T-cell (primary cell): ENCODE measurements at places on chromosomes 3 and 15.
A peak's percentile ranks its signal among the peaks of the same experiment; 100 is the strongest.

DNA sequence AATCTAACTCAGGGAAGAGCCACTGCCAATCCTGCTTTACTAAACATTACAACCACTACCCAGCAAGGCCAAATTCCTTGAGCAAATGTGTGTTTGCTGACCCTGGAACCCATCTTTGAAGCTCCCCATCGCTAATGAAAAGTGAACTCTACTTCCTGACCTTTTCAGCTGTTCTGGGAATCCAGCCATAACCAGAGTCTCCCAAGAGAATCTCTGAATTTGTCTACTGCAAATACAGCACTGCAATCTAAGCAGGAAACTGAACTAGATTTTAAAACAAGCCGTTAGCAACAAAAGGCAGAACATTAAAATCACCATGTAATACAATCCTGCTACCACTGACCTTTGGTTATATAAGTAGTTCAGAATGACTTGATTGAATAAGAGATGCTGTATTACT is 309.2 kb downstream of the MAGI1 start:
- no peak for DNase-seq

GRCh38 chr15:38688761-38689160 is 124.1 kb upstream of the RASGRP1 start:
- DNase-seq, result no peak

GRCh38 chr3:52046186-52046901 is 10.0 kb downstream of the DUSP7 start:
- no peak for DNase-seq

DNA sequence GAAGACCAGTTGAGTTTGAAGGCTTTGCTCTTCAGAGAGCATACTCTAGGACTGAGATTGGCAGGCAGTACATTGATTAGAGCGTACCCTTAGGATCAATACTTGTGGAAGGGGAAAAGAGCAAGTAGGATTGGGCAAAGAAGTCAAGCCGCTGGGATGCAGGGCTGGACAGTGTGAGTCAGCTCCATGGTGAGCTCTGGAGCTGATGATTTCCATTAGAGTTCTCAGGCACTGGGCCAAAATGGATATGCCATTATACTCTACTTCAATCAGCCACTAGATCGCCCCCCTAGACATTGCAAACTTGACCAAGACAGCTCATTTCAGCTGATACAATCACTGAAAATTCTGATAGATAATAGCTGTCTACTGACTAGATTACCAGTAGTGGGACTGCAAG is 432.7 kb upstream of the ALCAM start:
- no peak for DNase-seq

DNA sequence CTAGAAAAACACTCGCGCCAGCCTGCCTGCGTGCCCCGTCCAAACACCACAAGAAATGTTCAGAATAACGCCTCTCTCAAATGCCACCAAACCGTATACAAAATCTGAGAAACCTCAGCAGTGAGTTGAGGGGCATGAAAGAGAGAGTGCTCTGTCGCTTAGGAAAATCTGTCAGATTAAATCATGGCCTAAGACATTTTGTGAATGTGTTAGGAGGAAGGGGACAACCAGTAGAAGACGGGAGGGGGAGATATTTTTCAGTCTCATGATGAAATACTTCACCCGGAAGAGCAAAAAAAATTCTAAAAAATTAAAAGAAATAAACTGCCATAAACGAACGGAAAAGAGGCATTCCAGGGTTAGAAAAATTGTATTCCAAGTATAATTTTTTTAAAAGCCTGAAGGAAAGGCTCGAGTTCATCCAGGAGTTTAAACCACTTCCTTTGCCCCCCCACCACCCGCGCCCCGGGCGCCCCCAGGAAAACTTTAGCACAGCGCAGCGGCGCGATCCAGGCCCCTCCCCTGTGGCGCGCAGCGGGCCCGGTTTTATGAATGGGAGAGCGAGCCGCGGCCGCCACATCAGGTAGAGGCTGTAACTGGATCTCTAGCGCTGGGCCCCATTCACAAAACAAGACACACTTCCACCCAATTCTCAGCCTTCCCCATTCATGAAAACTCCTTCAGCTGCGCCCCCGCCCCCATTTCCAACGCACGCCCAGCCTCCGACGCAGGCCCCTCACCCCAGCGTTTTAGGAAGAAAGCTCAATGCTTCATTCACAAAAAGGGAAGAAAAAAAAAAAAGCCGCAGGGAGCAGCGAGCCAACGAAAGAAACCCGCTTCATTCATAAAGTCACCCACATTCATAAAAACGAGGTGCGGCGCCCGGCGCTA is 1.4 kb downstream of the ETV5 start:
- DNase-seq, result peak; percentile 20

DNA sequence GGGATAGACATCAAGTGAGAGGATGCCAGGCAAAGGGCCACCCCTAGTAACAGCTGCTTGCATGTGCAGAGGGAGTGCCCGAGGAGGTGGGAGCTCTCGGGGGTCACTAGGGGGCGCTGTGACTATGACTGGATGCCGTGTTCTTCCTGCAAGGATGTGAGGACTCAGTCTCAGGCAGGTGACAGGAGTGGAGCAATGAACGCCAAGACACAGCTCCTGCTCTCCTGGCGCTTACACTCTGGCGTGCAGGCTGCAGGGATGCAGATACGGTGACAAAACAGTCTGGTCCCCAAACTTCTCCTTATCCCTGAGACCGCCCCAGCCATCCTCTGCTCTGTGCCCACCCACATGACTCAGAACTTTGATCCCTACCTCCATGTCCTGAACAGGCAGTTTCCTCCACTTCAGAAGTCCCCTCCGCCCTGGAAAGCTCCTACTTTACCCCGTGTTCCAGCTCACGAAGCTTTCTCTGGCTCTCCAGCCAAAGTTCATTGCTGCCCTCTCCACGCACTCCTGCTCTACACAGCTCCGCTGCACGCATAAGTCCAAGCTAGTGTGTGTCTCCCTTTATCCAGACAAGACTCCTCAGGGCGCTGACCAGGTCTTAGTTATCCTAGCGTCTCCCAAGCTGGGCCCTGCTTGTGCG is 14.7 kb downstream of the RHOV start:
- peak; percentile 63 for DNase-seq

GRCh38 chr15:89502867-89503595 is 6.6 kb upstream of the RHCG start:
- no peak for DNase-seq

DNA sequence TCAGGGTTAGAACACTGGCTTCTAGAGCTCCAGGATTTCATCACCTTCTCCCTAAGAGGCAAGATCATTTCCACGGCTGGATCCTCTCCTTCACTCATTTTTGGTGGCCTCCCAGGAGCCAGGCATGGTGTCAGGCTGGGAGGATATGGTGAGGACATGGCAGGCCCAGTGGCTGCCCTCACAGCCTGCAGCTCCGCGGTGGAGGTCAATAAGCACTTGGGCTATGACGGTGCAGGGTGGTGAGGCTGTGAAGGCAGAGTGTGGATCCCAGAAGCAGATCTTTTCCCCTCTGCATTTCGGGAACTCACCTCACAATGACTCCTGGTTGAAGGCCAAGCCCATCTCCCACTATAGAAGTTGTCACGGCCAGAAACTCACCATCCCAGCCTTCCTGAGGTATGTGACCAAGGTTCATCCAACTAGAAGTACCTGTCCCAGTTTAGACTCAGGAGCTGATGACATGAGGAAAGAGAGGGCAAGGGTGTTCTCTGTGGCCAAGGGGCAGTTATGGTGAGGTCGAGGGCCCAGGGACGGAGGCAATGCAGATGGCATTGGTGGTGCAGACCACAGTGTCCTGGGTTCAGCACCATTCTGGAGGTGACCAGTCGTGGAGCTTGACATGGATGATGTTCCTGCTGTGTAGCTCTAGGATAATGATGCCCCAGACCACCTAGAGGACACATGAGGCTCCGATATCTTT is 100.1 kb upstream of the SMAD3 start:
- no peak for DNase-seq

- no peak for DNase-seq
Measured at GRCh38 chr3:72999951-73000350, 3.3 kb downstream of the PPP4R2 start.

GRCh38 chr3:178669758-178670157 is 133.5 kb downstream of the KCNMB2 start:
- no peak for DNase-seq

DNA sequence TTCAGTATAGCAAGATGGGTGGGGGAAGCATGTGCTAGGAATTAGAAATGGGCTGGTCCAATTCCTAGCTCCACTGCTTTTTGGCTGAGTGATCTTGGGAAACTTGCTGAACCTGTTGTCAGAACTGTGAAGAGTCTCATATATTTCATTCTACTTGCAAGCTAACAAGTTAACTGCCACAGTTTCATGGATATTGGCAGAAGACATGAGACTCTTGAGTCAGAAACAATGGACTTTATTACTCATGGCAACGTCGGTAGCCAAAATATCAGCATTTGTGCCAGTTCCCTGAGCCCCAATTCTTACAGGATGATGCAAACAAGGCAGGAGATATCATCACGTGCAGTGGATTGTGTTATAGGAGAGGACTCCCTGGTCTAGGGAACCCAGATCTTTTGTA is 26.6 kb upstream of the PLAAT1 start:
- no peak for DNase-seq

DNA sequence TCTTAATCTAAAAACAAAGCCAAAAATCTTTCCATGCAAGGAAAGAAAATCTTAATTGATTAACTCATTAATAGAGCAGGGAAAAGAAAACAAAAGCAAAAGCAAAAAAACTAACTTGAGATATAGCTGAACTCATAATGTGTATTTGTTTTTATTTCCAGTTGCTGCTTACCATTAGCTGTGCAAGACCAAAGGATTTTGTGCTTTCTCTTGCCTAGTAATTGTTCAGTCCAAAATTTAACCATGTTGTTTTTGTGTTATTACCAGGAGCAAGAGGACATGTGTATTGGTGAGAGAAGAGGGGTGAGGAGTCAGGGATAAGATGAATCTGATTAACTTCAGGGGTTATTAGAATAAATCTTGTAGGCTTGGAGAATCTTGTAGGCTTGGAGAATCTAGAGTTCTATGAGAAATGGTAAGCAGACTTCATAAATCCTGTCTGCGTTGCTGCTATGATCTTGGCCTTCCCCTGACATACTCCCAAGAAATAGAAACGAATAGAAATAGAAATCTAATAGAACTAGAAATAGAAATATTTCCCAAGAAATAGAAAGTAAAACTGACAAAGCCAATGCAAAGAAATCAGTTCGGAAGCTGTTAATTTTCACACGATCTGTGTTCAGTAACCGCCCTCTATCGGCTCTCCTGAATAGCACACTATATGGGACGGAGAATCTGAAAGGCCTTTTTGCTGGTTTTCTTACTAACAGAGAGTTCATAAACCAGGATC is 72.6 kb upstream of the TNFSF10 start:
- DNase-seq, result no peak

- DNase-seq, result no peak
Measured at GRCh38 chr3:12583280-12583679, 26.4 kb downstream of the MKRN2 start.

GRCh38 chr3:35385271-35385670 is 254.1 kb upstream of the ARPP21 start:
- DNase-seq, result no peak

DNA sequence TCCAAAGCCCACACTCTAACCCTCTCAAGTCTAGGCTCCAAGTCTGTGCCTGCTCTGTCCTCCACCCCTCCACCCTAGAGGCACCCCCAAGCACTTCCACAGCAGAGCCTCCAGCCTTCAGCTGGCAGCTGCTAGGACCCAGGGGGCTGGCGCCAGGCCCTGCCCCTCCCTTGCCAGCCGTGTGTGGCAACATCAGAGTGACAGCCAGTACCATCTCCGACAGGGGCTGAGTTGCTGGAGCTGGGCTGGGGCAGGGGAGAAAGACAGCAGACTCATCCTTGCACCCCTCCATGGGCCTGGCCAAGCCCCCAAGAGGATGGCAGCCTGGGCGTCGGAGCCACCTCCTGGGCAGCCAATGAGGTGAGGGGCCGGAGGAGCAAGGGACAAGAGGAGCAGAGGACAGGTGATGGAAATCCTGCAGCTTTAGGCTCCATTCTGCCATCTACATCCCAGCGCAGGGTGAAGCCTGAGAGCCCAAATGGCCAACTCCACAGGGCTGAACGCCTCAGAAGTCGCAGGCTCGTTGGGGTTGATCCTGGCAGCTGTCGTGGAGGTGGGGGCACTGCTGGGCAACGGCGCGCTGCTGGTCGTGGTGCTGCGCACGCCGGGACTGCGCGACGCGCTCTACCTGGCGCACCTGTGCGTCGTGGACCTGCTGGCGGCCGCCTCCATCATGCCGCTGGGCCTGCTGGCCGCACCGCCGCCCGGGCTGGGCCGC is at the start of gene GPR62:
TSS of gene GPR62 (plus strand) at position 207 of the 718 bp plus-strand sequence. CDS start at position 479, 272 bp downstream.
- DNase-seq, result no peak

DNA sequence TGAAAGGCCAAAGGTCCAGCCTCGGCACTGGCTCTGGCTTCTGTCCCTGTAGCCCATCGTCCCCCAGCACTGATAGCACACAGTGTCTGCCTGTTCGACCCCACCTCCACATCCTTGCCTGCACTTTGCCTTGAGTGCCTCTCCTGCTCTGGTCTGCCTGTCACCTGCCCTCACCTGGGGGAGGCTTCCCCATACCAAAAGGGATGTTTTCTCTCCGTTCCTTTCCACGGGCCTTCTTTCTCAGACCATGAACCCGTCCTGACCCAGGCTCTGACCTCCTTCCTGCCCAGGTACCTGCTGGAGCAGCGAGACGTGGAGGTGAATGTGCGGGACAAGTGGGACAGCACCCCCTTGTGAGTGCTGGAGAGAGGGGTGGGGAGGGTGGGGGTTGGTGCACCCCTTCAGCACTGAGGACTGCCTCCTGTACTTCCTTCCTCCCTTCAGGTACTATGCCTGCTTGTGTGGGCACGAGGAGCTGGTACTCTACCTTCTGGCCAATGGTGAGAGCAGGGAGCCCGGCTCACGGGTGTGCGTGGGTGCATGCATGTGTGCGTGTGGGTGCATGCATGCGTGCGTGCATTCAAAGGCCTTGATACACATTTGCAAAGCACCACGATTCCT is 1.5 kb downstream of the ABTB1 start:
- no peak for DNase-seq

GRCh38 chr3:136193278-136194054 is 2.7 kb downstream of the MSL2 start:
- no peak for DNase-seq

DNA sequence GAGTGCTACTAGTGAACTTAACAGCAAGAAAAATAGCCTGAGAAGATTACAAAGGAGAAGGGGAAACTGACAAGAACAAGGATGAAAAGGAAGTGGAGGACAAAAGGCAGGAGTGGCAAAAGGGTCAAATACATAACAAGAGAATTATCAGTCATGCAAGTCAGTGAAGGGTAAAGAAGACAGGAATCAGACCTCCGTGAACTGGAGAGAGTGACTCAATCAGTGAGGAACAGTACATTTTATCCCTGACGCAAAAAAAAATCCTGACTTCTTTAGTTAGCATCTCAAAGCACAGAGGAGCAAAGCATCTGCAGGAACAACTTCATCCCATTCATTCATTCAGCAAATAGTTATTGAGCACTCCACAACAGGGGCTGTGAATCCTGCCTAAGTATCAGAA is 97.8 kb downstream of the SST start:
- DNase-seq, result no peak
